GF-D8 (cell line): ENCODE measurements at places on chromosomes 11 and 22.

- DNase-seq = peak; percentile 12
Measured at GRCh38 chr11:33857933-33858371, 33.9 kb downstream of the LMO2 start.

DNA sequence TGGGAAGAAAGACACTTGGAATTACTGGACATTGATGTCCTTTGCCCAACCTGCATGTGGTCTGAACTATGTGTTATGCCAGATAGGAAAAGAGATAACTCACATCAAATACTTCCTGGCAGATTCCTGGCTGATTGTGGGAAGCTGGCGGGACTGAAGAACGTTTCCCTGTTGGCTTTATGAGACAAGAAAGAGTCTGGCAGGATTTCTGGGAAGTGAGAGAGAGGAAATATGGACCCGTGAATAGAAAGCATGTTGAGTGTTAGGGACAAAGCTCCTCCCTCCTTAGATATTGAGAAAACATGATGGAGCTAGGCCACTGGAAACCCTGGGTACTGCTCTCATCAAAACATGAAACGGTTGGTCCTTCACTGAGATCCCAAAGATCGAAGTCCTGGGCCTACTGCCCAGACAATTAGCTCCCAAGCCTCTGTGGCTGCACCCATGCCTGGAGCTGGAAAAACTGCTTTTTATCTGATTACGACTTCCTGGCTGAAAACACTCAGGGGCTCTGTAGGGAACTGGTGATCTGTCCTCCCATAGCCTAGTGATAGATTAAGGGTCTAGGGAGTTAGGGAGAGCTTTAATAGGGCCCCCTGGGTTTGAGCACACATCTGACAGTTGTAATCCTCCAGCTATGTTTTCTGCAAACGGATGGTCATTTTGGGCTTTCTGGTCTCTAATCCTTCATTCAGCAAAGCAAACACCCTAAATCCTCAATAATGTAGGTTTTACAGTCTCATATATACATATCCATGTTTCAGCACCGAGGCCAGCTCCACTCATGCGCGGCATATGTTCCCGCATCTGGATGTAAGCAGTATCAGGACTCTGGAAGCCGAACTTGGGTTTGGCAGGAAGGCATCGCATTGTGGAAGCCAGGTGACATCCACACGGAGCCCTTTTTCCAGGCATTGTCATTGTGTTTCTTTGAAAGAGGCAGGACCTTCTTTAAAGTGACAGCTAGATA is 6.1 kb upstream of the B3GAT1 start:
- no peak for DNase-seq

DNA sequence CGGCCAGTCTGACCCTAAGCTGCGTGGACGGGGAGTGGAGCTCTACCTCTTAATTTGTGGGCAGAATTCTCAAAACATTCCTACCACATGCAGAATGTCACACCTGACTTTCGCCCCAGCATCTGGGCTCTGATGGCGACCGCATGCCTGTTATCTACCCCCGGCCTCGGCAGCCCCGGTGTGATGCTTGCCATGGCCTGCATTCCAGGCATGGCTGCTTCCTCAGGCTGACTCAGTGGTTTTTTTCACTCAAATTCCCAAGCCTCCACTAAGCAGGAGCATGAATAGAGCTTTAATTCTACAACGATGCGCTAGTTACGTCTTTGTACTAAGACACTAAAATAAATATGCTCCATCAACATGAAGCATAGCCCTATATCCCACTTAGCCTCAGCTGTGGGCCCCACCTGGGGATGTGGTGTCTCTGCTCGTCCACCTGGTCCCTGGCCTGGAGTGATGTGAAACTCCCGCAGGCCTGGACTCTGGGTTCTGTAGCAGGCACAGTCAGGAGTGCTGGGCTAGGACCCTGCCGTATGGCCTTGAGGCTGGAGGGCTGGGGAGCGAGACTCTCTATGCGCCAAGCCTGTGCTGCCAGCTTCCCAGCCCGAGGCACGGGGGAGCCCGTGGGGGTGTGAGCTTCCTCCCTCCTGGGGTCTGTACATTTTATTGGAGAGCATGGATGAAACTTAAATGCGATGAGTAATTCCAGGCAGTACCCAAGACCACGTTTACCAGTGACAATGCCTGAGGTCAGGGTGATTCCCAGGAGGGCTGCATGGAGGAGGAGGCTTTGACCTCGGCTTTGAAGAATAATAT is 153.2 kb downstream of the CTTN start:
- no peak for DNase-seq

DNA sequence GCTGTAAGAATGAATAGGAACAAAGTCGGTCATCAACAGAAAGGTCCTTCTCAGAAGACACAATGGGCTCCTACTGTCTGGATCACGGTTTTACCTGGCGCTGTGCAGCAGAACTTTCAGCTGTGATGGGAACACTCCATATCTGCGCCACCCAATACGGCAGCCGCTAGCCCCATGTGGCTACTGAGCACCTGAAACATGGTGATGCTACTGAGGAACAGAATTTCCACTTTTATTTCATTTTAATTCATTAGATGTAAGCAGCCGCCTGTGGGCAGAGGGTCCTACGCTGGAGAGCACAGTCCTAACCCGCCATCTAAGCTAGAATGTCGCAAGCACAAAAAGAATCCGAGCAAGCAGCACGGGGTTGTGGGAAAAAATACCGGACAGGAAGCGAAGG is 2.7 kb downstream of the SULT4A1 start:
- DNase-seq = no peak

DNA sequence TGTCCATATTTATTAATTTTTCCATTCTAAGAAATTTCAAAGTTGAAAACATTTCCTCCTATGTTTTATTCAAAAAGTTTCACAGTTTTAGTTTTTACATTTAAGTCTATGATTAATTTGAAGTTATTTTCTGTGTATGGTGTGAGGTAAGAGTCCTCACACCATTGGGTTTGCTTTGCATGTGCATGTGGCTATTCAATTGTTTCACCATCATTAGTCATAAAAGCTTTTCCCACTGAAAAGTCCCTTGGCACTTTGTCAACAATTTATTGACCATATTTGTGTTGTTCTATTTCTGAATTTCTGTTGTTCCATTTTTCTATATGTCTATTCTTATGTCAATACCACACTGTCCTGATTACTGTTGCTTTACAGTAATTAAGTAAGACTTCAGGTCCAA is 186.5 kb downstream of the KIF18A start:
- DNase-seq = no peak

DNA sequence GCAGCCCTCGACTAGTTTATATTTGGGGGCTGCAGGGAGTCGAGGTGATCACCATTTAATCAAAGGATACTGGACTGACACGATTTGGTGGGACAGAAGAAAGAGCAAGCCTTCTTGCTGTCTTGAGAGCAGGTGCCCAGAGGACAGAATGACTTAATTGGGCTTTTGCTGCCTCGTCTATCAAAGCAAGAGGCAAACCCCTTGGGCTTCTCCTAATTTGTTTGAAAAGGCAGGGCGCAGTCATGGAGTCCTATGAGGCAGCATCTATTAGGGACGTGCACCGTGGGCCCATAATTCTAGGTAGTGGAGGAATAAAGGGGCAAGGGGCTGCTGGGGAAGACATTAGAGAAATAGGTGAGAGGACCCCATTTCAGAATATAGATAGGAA is 1411.3 kb downstream of the TBC1D22A start:
- DNase-seq = no peak

DNA sequence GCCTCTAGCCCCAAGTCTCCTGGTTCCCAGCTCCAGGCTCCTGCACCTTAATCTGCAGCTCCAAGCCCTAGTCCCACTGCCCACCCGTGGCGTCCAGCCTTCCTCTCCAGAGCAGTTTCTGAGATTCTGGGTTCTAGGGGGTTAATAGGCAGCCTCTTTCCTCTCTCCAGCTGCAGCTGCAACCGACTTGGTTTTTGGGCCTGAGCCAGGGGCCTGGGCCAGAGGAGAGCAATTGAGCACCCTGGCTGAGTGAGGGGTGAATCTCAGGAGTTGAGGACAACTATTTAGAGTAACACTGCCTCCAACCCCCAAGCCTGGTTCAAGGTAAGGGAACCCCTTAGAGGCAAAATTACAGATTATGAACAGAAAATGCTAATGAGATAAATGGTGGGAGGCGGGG is 9.0 kb upstream of the CHRM1 start:
- no peak for DNase-seq

DNA sequence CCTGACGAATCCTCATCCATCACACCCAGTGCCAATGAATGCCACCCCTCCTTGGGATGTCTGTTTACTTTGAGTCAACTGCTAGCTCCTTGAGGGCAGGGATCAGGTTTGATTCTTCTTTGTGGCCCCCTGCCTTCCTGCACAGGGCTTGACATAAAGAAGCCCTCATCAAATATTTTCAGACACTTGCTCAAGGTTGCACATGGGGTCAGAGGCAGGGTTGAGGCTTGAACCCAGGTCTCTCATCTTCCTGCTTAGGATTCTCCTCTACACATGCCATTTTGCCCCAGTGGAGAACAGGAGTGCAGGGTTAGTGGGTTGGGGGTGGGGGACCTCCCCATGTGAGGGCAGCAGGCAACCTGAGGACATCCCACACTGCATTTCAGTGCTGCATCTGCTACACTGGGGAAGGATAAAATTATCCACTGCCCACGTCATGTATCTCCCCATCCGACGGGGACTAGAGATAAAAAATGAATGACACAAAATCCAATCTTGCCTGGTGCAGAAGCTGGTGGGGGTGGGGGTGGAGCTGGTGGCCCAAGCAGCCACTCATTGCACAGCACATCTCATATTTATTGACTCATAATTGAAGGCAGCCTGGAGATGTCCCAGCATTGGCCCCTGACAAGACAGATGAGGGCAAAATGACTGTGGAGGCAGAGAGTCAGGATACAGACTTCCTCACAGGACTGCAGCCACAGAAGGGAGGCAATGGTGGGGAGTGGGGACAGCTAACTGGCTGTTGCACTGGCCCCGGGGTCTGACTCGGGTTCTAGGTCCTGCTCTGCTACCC is 41.3 kb downstream of the NEU3 start:
- DNase-seq = no peak

DNA sequence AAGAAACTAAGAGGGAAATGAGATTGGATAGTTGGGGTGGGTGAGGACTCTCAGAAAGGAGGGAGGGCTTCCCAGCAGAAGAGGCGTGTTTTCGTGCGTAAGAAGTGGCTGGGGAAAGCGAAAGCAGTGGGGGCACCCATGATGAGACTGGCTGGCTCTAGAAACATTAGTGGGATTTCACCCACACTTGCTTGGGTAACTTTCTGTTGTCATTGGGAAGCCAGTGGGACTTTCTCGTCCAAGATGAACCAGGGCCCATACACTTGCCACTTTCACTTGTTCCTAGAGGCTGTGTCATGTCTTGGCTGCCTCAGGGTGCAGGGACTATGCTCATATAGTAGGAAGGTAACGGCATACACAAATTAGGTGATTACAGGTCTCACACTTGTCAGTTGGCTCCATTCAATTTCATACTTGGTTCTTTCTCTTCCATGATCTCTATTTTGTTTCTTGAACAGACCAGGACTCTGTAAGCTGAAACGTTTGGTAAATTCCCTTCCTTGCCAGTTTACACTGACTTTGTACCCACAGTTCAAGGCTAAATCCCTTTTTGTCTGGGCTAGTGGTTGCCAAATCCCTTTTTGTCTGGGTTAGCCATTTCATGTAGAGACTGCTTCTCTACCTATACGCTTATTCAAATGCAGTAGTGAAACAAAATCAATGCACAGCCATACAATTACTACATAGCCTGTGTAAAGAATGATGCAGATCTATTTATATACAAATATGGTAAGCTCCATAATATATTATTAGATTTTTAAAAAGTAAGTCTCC is 42.0 kb upstream of the CXCR5 start:
- DNase-seq = no peak

- no peak for DNase-seq
Measured at GRCh38 chr11:121095561-121095960, 5.5 kb upstream of the TECTA start.

- DNase-seq = no peak
Measured at GRCh38 chr22:43516996-43517635, 105.3 kb downstream of the MPPED1 start.

GRCh38 chr11:129733981-129734380 is 81.7 kb upstream of the TMEM45B start:
- no peak for DNase-seq

- no peak for DNase-seq
Measured at GRCh38 chr11:120028181-120028896, 109.6 kb downstream of the TRIM29 start.

DNA sequence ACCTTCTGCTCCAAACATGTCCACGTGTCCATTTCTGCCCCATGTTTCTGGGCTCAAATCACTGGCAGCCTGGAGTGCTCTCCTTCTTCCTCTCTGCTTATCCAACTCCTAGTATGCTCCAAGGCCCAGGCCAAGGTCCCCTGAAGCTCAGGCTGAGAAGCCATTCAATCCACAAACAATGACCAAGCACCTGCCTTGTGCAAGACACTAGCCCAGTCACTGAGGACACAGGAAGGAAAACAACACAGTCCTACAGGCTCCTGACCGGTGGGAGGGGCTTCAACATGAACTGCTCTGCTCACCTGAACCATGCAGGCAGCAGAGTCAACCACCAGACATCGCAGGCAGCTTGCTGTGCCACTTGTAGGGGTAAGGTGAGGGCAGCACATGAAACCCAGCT is 93.6 kb downstream of the RPL27A start:
- no peak for DNase-seq

GRCh38 chr11:133984828-133985227 is 28.1 kb upstream of the IGSF9B start:
- no peak for DNase-seq

DNA sequence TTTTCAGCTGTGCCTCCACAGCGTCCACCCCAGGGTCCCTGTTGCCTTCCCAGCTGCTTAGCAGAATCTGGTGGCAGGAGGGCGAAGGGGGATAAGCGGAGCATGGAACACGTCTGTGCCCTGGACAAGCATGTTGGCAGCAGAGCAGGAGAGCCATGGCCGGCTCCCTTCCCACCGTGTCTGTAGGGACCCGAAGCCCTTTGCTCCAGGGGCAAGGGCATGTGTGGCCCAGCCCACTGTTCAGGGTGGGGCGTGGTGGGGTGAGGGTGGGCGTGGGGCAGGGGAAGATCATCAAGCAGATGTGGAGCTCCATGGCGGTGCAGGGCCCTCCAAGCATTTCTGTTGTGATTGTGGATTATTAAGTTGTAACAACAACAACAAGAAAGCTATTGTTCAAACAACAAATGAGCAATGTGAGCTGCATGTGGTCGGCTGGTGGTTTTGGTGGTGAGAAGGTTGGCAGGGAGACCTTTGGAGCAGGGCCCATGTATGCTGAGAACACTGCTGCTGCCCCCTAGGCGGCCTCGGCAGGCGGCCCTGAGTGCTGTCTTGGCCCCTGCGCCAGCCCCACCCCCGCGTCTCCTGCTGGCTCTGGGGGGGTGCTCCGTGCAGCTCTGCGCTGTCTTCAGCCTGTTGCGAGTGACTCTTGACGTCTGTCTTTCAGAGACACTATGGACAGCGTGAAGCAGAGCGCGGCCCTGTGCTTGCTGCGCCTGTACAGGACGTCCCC is 50.9 kb downstream of the AP2A2 start:
- DNase-seq = no peak

GRCh38 chr22:44391015-44391414 is 78.3 kb upstream of the SHISAL1 start:
- DNase-seq = no peak
